ENCODE measurements at places on chromosomes 7 and 10. TPM values are rescaled to one million over a fixed set of nuclear protein-coding genes. Genes with fewer than 3 reads are reported as not detected.

The SPOCK2 gene
- 8.6 TPM for total RNA-seq

The TEX47 gene
- not detected for total RNA-seq

The CFAP70 gene
- 2.0 TPM for total RNA-seq

The SFTPA1 gene
- not detected for total RNA-seq

The ZPBP gene
- total RNA-seq: not detected

The NCF1 gene
- total RNA-seq: 3.5 TPM

The PSMA2 gene
- total RNA-seq: 77.7 TPM

The ABHD11 gene
- 25.2 TPM for total RNA-seq

The UCMA gene
- total RNA-seq: not detected

The BAZ1B gene
- 38.9 TPM for total RNA-seq

The SLC13A4 gene
- 0.44 TPM for total RNA-seq

The MSANTD7 gene
- 5.0 TPM for total RNA-seq

The H2BK1 gene
- not detected for total RNA-seq
